Liver (tissue), 10 donors: ENCODE measurements at places on chromosomes 12 and 14.

GRCh38 chr12:126974779-126975178, 1292.2 kb upstream of the TMEM132C start:
- DNase-seq = no peak

DNA sequence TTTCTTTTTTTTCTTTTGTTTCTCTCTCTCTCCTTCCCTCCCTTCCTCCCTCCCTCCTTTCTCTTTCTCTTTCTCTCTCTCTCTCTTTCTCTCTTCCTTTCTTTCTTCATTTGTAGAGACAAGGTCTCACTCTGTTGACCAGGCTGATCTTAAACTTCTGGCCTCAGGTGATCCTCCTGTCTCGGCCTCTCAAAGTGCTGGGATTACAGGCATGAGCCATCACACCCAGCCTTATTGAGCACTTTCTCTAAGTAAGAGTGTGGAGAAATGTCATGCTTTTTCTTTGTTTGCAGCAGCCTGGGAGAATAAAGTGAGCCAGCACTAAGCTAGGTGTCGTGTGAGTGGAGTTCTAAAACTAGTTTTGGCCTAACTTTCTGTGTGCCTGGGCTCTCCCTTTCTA, 74.0 kb downstream of the TTC7B start:
- no peak for DNase-seq

- no peak for DNase-seq
Observed at GRCh38 chr12:124283326-124283725, 11.6 kb upstream of the RFLNA start.

GRCh38 chr12:12441429-12441807, 84.5 kb downstream of the BORCS5 start:
- DNase-seq = no peak

DNA sequence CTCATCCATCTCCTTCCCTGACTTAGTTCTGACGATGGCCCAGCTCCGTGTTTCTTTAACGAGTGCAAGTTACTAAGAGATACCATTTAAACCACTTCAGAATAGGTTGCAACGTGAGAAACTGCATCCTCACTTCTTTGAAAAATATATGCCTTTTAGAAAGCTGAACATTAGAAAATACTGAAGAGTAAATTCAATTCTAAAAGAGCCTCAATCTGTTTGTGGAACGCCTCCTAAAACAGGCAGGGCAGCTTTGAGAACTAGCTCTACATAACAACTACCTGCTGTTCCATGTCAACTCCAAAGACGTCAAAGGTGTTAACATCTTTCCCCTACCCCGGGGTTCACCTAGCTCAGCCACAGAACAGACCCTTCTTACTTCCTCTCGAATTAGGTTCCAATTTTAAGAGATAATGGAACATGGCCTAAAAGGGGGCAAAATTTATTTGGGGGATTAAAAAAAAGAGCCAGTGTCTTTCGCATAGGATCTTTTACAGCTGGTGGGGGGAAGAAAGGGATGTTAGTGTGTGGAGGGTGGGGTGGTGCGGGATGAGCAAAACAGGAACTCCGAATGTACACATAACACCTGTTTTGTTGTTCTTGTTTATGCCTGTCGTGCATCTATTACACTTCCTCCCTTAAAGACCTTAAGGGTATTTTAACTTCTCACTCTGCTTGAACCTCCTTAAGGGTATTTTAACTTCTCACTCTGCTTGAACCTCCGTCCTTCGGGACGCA, 3.3 kb downstream of the BHLHE41 start:
- no peak for DNase-seq

DNA sequence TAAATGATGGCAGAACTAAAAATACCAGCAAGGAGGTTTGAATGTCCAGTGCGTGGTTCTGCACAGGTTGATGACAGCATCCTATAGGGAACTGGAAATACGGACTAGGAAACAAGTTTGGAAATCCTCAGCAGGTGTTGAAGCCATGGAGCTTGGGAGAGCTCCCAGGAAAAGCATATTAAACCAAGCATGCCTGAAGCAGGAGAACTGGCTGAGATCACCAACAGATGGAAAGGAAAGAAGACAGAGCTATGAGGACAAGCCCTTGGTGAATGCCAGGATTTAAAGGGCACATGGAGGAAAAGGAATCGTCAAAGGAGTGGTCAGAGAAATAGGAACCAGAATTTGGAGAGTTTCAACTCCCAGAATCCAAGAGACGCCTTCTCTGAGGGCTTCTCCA, 21.2 kb upstream of the ELK3 start:
- DNase-seq = no peak

DNA sequence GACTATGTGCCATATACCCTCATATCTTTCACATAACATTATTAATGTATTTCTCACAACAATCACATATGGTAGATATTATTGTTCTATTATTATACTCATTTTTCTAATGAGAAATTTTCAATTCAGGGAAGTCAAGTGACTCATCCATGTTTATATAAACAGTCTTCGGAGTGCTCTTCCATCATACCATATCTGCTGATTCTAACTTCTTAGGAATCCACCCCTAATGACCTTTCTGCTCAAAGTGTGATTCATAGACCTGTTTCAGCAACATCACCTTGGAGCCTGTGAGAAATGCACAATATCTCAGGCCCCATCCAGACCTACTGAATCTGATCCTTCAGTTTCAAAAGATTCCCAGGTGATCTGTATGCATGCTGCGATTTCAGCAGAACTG, 39.8 kb upstream of the OVCH1 start:
- DNase-seq = no peak

GRCh38 chr12:53057816-53058500, 8.1 kb downstream of the TNS2 start:
- no peak for DNase-seq

GRCh38 chr14:58517592-58517991, 90.1 kb downstream of the KIAA0586 start:
- no peak for DNase-seq

- no peak for DNase-seq
Observed at GRCh38 chr12:130796985-130797686, 41.9 kb downstream of the STX2 start.
